ENCODE measurements at places on chromosomes 11 and 22.

DNA sequence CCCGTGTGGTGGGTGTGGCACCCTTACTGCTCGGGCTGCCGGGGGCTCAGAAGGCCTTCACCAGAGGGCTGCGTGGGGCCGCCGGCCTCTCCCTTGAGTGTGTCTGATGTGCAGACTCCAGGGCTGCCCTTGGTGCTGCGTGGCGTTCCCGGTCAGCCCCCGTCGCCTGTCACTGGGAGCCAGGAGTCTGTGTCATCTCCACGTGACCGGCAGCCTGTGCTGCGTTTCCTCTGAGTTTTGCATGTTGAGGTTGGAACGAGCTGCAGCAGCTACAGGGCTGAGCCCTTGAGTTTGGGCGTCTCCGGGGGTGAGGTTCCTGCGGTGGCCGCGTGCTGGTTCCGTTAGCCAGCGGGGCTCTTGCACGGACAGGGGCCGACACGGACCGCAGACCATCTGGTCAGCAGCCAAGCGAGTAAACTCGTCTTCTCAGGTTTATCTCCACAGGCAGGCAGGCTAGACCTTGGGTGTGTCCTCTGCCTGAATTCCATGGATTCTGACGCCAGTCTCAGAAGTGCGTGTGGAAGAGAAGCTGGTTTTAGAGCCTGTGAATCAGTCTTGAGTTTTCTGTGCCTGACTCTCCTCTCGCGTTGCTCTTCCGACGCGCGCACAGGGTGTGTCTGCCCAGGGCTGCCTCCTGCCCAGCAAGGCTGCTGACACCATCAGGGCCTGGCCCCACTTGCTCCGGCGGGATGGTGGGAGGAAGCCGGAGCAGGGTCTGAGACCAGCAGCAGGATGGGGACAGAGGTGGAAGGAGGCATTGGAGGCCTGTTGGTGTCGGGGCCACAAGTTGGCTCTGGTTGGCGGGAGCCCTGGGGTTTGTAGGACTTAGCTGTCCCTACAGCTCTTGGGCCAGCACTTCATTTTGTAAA, 10.5 kb downstream of the PTDSS2 start:
- DNase-seq: no peak

GRCh38 chr22:49881856-49882255, 28.2 kb downstream of the ZBED4 start:
- DNase-seq: no peak

- DNase-seq: no peak
Measured at GRCh38 chr11:17568944-17569343, 21.9 kb downstream of the OTOG start.

GRCh38 chr11:120285256-120285655, 39.8 kb upstream of the TLCD5 start:
- DNase-seq: no peak

- no peak for DNase-seq
Measured at GRCh38 chr22:32985899-32986765, 72.0 kb downstream of the SYN3 start.

DNA sequence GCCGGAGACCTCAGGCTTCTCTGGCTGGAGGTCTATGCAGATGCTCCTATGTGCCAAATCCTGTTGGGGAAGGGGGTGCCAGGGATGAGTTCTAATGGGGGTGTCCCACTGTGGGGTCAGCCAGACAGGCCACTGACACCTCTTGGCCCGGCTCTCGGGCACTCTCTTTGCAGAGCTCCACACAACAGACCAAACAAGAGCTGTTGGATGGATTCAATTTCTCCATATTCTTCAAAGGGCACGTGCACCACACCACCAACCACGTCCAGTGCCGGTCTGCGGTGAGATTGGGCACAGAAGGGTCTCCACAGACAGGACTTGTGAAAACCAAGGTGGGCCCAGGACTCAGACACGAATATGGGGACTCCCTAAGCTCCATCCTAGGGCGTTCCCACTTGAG, 2.2 kb upstream of the RGL4 start:
- DNase-seq: no peak

GRCh38 chr11:123377355-123377754, 52.7 kb upstream of the GRAMD1B start:
- no peak for DNase-seq

GRCh38 chr11:8983552-8983951, 19.3 kb upstream of the TMEM9B start:
- no peak for DNase-seq

All from NCI-H1436 treated with DMSO at 0.1 percent for 48 hours (cell line).